ENCODE measurements at places on chromosomes 2 and 18. TPM values are rescaled to one million over a fixed set of nuclear protein-coding genes. Genes with fewer than 3 reads are reported as not detected.

CNDP1 gene
- 0.15 TPM for total RNA-seq

GAD1 gene
- 0.28 TPM for total RNA-seq

SCTR gene
- total RNA-seq = not detected

RFX8 gene
- 0.38 TPM for total RNA-seq

CWC22 gene
- 19.6 TPM for total RNA-seq

TLX2 gene
- total RNA-seq = not detected

- H3K36me3 ChIP-seq = no peaks in the 10 kb centered on the region
- DNase-seq = peak; percentile 65
- H3K27me3 ChIP-seq = no peaks in the 10 kb centered on the region
- peaks cover 18% of the 10 kb centered on the region for H3K4me1 ChIP-seq
- no peak overlapping the region for H3K27ac ChIP-seq
- no peak overlapping the region for H3K4me3 ChIP-seq
Observed at GRCh38 chr2:46873604-46874068, 42.0 kb downstream of the MCFD2 start.

DNA sequence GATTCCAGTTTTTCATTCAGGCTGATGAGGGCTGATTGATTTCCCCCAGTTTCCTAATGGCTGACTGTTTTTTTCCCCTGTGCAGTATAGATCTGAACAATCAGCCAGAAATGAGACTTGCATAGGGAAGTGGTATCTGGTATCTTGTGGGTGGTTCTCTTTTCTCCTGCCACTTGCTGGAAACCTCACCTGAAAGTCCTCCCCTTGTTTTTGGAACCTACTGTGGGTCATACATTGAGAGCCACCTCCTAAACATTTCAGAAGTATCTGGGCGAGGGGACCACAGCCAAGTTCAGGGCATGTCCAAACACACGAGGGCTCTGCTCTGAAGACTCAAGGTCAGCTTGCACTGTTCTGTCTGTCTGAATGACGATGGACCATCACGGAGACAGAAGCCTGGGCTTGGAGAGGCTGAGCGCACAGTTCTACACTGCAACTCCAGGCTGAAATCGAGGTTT, 19.3 kb downstream of the ALPK2 start:
- no peaks in the 10 kb centered on the region for H3K27me3 ChIP-seq
- H3K4me1 ChIP-seq = no peaks in the 10 kb centered on the region
- no peak overlapping the region for H3K27ac ChIP-seq
- no peaks in the 10 kb centered on the region for H3K36me3 ChIP-seq
- DNase-seq = no peak

- H3K4me1 ChIP-seq = peaks cover 1% of the 10 kb centered on the region
- no peaks in the 10 kb centered on the region for H3K27me3 ChIP-seq
- H3K4me3 ChIP-seq = no peak overlapping the region
- no peak overlapping the region for H3K27ac ChIP-seq
Observed at GRCh38 chr18:70421471-70422390, 132.9 kb downstream of the SOCS6 start.

DNA sequence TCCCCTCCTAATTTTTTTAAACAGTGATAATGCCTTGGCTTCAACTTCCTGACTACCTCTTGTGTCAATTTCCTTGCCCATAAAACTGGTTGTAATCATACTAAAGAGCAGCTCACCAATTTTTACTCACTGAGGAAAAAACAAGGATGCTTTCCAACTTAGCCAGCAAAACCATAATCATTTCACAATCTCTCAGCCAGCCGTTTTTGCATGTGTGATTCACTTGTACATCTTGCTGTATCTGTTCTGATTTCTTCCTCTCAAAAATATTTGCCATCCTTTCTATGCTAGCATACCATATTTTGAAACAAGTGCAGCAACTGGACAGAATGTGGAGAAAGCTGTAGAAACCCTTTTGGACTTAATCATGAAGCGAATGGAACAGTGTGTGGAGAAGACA, 60.7 kb downstream of the RAB27B start:
- no peaks in the 10 kb centered on the region for H3K27me3 ChIP-seq
- H3K4me3 ChIP-seq = no peak overlapping the region
- H3K36me3 ChIP-seq = no peaks in the 10 kb centered on the region
- no peak overlapping the region for H3K27ac ChIP-seq
- H3K4me1 ChIP-seq = no peaks in the 10 kb centered on the region
- DNase-seq = no peak

GRCh38 chr2:240465268-240465764, 29.9 kb downstream of the GPC1 start:
- no peak overlapping the region for H3K27ac ChIP-seq
- H3K4me1 ChIP-seq = no peaks in the 10 kb centered on the region
- no peaks in the 10 kb centered on the region for H3K27me3 ChIP-seq
- DNase-seq = peak; percentile 25
- no peaks in the 10 kb centered on the region for H3K36me3 ChIP-seq

DNA sequence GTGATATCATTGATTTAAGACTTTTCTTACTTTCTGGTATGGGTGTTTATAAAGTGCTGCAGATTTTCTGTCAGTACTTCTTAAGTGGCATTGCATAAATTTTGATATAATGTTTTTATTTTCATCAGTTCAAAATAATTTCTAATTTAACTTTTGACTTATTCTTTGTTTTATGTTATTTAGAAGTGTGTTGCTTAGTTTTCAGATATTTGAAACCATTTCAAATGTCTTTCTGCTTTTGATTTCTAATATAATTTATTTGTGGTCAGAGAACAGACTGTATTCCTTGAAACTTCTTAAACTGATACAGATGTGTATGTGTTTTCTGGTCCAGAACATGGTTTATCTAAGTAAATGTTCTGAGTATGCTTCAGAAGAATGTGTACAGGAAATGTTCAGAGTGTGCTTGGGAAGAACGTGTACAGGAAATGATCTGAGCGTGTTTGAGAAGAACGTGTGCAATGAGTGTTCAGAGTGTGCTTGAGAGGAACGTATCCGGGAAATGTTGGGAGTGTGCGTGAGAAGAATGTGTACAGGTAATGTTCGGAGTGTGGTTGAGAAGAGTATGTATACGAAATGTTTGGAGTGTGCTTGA, 265.7 kb upstream of the HS6ST1 start:
- H3K4me3 ChIP-seq = no peak overlapping the region
- H3K27ac ChIP-seq = no peak overlapping the region
- no peak for DNase-seq
- no peaks in the 10 kb centered on the region for H3K4me1 ChIP-seq
- no peaks in the 10 kb centered on the region for H3K27me3 ChIP-seq
- no peaks in the 10 kb centered on the region for H3K36me3 ChIP-seq

GRCh38 chr2:15990151-15991101, 50.1 kb downstream of the MYCN start:
- DNase-seq = no peak
- H3K27me3 ChIP-seq = no peaks in the 10 kb centered on the region
- no peak overlapping the region for H3K27ac ChIP-seq
- no peaks in the 10 kb centered on the region for H3K4me1 ChIP-seq
- H3K36me3 ChIP-seq = no peaks in the 10 kb centered on the region
- no peak overlapping the region for H3K4me3 ChIP-seq

DNA sequence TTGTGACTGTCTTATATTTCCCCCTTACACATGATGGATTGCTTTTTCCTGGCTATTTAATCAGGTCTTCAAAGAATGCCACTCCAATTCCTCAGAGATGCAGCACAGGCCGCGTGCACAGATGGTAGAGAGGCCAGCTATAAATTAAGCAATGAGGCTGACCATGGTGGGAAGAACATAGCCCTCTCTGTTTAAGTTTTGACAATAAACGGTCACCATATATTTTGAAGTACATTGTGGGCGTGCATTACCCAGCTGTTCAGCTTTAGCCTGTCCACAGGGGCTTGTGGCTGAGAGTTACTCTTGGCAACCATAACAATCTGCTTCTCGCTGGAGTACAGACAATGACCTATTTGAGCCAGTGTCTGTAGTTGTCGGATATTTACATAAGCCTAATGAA, 730.8 kb downstream of the DCC start:
- no peak overlapping the region for H3K27ac ChIP-seq
- no peak overlapping the region for H3K4me3 ChIP-seq
- no peaks in the 10 kb centered on the region for H3K4me1 ChIP-seq
- no peak for DNase-seq
- no peaks in the 10 kb centered on the region for H3K27me3 ChIP-seq

DNA sequence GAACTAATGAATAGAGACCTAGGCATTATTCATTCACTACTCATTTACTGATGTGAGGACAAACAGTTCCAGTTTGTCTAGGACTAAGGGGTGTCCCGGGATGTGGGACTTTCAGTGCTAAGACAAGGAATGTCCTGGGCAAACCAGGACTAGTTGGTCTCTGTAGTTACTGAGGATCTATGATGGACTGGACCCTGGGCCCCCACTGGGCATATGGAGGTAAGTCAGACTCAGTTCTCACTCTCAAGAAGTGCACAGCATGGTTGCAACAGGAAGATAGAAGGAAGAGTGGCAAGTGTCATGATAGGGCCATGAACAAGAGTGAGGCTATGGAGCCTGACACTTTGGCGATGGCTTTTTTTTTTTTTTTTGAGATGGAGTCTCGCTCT, 128.2 kb downstream of the MYCN start:
- no peak overlapping the region for H3K4me3 ChIP-seq
- no peak for DNase-seq
- H3K36me3 ChIP-seq = no peaks in the 10 kb centered on the region
- peaks cover 5% of the 10 kb centered on the region for H3K4me1 ChIP-seq

- H3K4me1 ChIP-seq = no peaks in the 10 kb centered on the region
- DNase-seq = no peak
- H3K27me3 ChIP-seq = no peaks in the 10 kb centered on the region
- no peaks in the 10 kb centered on the region for H3K36me3 ChIP-seq
Observed at GRCh38 chr2:19677825-19678518, 223.8 kb downstream of the TTC32 start.

DNA sequence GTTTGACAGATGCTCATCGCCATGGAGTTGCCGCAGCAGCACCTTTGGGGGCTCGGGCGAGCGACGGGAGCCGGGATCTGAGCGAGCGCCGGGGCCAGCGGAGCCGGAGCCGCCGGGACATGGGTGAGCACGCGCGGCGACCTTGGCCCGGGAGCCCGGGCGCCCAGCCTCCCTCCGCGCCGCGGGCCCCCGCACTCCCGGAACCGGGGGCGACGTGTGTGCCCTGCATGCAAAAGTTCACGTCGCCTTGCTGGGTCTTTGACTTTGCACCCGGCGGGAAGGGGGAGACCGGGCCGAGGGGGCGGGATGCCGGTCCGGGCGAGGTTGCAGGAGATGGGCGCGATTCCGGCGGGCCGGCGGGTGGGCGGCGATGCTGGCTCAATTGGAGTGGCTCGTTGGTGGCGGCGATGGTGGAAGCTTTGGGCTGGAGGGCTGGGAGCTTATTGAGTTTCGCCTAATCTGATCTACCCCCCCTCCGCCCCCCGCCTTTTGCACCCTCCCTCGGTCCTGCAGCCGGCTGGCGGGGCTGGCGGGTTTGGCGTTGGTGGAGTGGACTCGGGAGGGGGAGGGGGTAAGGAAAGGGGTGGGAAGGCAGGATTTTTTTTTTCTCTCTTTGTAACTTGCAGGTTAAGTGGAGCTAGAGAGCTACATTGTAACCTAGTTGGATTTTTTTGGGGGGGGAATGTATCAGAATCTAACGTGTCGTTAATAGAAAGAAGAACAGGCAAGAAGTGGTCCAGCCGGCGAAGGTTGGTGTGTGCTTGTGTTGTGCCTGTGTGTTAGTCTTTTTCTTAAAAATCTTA, at the start of gene SETBP1:
SETBP1 (plus strand) TSS at position 616 of the 803 bp plus-strand sequence. CDS start 20,459 bp downstream, outside the sequence.
- H3K4me1 ChIP-seq = peaks cover 6% of the 10 kb centered on the region
- no peaks in the 10 kb centered on the region for H3K27me3 ChIP-seq
- no peaks in the 10 kb centered on the region for H3K36me3 ChIP-seq
- peak within 1 kb of the TSS; percentile 91 for H3K27ac ChIP-seq
- DNase-seq = peak; percentile 82

DNA sequence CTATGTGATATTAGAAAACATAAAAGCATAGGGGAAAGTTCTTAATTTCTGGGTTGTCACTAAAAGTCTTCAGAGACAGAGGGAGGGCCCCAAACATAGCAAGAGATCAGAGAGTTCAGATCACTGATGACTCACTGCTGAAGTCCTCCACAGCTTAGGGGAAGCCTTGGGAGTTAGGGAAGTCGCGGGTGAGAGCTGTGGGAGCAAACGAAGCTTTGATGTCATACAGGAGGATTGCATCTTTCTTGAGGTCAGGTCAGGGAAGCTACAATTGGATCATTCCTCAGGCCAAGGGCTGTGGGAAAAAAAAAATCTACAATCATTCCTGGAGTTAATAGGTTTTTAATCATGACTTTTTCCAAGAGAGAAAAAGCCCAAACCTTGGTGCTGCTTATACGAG, 96.2 kb downstream of the COPS8 start:
- H3K27me3 ChIP-seq = no peaks in the 10 kb centered on the region
- peak overlapping the region; percentile 4 for H3K27ac ChIP-seq
- no peaks in the 10 kb centered on the region for H3K36me3 ChIP-seq

DNA sequence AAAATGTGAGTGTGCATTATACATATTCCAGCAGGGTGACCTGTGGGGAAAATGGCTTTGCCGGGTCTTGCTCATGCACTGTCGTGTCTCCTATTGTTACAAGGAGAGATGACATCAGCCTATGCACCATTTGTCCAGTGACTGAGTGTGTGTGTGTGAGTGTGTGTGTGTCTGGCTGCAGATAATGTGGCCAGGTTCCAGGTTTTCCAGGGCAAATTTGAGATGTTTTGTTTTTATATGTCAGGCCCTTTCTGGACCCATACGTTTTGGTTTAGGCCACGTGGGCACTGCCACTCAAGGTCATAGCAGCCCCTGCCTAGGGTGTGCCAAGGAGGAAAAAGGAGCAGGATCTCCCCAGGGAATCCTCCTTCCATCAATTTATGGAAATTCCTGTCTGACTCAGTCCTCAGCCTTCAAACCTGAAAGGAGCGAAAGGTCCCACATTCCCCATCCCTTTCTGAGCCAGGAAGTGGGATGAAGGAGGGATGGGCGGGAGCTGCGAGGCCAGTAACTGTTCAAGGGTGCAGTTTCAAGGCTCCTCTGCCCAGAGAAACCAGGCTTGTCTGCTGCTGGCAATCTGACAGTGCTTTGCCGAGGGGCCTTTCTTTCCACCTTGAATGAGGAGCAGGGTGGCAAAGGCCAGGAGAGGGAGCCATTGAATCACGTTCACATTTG, 93.0 kb upstream of the SMAD2 start:
- no peak overlapping the region for H3K4me3 ChIP-seq
- no peaks in the 10 kb centered on the region for H3K36me3 ChIP-seq
- no peaks in the 10 kb centered on the region for H3K27me3 ChIP-seq
- peak; percentile 57 for DNase-seq

DNA sequence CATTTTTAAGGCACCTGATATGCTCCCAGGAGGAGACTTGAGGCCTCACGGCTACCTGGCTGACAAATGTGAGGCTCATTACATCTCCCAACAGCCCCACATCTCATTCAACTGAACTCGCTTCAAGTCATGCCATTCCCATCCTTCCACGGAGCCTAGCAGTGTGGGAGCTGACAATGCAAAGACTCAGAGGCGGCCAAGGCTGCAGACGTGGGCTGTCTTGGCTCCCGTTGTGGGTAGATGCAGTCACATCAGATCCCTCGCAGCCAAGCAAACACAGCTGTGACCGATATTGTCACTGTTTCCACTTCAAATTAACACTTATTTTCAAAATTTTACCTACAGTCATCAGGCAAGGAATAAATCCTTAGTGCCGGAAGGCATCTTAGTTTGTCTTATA, 64.0 kb upstream of the TRIB2 start:
- no peak overlapping the region for H3K27ac ChIP-seq
- H3K4me3 ChIP-seq = no peak overlapping the region
- H3K36me3 ChIP-seq = no peaks in the 10 kb centered on the region
- H3K4me1 ChIP-seq = no peaks in the 10 kb centered on the region
- DNase-seq = no peak
- no peaks in the 10 kb centered on the region for H3K27me3 ChIP-seq

GRCh38 chr2:218260742-218261422, at the start of gene GPBAR1:
TSS of gene GPBAR1 (plus strand) at chr2:218261015. CDS start at chr2:218262725, 1,710 bp downstream.
- no peaks in the 10 kb centered on the region for H3K27me3 ChIP-seq
- no peak for DNase-seq
- H3K4me3 ChIP-seq = no peak within 1 kb of the TSS
- H3K36me3 ChIP-seq = no peaks in the 10 kb centered on the region
- peak within 1 kb of the TSS; percentile 80 for H3K27ac ChIP-seq

Measured in ovary (tissue), 10 donors.